RCC 7860 (cell line): ENCODE measurements at places on chromosomes 16 and 17.
A peak's percentile ranks its signal among the peaks of the same experiment; 100 is the strongest.

- no peak for DNase-seq
Observed at GRCh38 chr16:102060-102855, 24.2 kb downstream of the MPG start.

GRCh38 chr16:85460252-85461021 is 152.7 kb upstream of the GSE1 start:
- no peak for DNase-seq

GRCh38 chr17:42517516-42517915 is 18.5 kb upstream of the NAGLU start:
- peak; percentile 87 for DNase-seq

GRCh38 chr16:8893426-8893825 is 11.3 kb downstream of the LITAFD start:
- no peak for DNase-seq

GRCh38 chr17:33868899-33869298 is 386.2 kb upstream of the CCL2 start:
- DNase-seq = no peak

GRCh38 chr17:83145358-83145738 is 65.9 kb downstream of the METRNL start:
- no peak for DNase-seq

DNA sequence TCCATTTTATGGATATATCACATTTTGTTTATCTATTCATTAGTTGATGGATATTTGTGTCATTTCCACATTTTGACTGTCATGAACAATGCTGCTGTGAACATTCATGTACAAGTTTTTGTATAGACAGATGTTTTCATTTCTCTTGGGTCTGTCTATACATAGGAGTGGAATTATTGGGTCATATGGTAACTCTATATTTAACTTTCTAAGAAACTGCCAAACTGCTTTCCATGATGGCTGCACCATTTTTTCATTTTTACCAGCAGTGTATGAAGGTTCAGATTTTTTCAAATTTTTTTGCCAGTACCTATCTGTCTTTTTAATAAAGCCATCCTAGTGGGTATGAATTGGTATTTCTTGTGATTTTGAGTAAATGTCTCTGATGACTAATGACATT is 15.5 kb downstream of the NFAT5 start:
- DNase-seq = no peak

GRCh38 chr17:17722081-17722905 is 41.0 kb downstream of the RAI1 start:
- DNase-seq = no peak

DNA sequence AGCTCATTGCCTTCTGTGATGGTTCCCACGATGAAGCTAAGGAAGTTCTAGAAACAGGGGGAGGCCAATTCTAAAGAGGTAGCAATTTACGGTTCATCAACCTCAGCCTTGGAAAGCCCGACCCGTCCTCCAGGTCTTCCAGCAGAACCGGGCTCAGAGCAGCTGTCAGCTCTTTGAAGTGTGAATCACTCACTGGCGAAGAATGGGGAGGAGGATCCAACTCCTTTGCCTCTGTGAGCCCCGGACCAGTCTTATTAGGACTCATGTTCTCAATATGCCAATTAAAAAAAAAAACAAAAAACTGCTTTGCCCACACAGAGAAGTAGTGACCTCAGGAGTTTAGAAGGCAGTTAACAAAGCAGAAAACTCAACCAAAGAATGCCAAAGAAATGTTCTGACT is 31.4 kb downstream of the STX8 start:
- DNase-seq = no peak

DNA sequence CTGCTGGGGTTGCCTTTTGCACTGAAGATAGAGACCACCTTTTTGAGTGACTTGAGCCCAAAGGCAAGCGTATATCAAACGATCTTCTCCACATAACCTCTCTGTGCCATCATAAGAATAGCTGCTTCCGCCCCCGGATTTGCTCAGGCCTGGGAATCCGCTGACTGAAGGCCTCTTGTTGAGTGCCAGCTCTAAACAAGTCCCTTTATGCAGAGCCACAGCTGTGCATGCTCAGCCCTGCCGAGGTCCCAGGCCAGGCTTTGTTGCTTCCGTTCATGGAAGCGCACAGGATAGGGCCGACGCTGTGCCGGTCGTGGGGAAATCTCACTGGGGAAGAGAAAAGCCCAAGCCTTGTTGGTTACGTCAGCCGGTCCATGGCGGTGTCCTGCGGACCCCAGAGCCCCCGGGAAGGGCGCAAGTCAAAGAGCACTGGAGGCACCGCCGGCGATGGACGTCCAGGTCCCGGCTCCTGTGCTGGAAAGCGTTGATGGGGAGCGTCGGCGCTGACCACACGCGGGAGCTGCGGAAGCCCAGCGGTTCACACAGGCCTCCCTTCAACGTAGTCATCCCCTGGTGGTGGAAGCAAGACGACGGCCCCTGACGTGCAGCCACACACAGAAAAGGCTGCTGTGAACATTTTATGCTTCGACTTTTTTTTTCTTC is 23.5 kb upstream of the RPL13 start:
- no peak for DNase-seq

GRCh38 chr16:54447576-54448440 is 161.2 kb upstream of the IRX3 start:
- DNase-seq = peak; percentile 77

DNA sequence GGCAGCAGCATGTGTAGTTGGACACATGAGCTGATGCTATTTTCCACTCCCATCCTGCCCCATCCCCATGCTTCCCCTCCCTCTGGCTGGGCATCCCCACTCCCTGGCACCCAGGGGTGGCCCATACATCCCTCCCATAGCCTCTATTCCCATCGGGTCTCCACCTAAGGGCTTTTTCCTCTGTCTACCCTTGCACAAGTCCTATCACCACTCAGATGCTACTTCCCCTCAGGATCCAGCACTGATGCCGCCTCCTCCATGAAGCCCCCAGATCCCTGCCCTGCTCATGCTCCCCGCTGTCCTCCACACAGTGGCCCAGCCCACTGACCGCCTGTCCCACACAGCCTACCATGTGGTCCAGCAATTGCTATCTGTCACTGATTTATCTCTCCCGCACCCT is 15.8 kb downstream of the TRPV1 start:
- DNase-seq = no peak

- no peak for DNase-seq
Observed at GRCh38 chr16:9798474-9798873, 383.8 kb downstream of the GRIN2A start.
